ENCODE measurements at places on chromosomes 7 and 10.

DNA sequence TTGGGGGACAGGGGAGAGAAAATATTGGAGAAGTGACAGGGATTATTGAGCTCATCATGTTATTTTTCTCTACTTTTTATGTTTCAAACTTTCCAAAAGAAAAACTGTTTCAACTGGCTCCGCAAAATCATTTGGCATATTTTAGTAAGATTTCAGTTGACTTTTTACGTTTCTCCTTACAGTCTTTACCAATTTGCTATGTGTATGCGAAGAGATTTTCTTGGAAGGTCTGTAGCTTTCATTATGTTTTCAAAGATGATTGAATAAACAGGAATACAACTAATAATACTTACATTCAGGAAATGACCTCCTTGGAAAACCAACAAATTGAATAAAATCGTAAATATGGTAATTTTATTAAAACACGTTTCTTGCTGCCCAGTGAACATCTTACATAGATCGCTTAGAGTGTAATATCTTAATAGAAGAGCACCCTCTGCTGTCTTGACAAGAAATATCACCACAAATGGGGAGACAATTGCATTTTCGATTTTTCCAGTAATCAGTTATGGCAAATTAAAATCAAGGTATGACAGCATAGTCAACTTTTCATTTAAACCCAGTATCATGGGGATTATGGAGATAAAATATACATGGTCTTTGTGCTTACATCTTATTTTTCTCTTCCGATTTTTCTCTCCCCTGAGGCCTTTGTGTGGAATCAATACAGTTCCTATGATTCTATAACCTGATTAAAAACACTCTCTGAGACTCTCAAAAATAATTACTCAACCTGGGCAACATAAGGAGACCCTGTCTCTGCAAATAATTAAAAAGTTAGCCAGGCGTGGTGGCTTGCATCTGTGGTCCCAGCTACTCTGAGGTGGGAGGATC lies 43.1 kb downstream of the MBL2 start:
- DNase-seq = peak; percentile 33

DNA sequence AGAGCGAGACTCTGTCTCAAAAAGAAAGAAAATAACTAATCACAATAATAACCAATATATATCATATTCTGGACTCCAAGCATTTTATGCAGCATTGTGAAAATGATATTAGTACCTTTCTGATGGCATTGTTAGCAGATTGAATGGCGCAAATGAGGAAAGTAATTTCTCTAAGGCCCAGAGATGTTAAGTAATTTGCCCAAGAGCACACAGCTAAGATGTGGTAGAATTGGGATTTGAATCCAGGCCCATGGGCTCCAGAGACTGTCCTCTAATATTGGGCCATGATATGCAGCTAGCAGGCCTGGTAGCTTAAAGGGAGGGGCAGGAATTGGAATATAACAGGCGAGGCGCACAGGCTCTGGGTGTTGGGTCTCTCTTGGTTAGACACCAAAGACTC lies 44.1 kb downstream of the ZNF503 start:
- DNase-seq = no peak

DNA sequence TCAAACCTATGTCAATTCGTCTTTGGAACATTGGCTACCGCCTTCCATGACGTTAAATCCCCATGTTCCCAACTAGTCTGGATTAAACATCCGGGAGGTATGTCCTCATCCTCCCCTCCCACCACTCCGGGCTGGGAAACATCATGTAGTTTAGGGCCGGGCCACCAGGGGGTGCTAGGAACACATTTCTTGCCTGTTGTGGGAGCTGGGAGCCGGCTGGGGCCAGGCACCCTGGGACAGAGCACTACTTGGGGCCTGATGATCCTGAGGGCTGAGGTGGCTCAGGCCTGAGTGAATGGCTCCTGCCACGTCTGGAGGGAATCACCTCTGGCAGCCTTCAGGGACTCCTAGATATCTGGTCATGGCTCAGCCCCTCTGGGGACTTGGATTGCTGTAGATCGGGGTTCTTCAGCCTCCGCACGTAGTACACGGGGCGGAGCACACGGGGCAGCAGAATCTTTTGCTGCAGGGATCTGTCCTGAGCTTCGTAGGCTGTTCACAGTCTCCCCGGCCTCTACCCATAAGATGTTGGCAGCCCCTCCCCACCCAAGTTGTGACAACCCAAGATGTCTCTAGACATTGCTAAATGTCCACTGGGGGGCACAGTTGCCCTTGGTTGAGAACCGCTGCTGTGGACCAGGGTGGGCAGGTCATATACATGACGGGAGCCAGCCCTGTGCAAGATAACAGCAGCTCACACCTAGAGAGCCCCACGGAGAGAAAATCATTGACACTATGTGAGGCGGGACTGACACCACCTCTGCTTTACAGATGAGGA lies 141.2 kb upstream of the ZNF716 start:
- no peak for DNase-seq

GRCh38 chr10:10684972-10685371 lies 332.7 kb upstream of the CELF2 start:
- DNase-seq = no peak

DNA sequence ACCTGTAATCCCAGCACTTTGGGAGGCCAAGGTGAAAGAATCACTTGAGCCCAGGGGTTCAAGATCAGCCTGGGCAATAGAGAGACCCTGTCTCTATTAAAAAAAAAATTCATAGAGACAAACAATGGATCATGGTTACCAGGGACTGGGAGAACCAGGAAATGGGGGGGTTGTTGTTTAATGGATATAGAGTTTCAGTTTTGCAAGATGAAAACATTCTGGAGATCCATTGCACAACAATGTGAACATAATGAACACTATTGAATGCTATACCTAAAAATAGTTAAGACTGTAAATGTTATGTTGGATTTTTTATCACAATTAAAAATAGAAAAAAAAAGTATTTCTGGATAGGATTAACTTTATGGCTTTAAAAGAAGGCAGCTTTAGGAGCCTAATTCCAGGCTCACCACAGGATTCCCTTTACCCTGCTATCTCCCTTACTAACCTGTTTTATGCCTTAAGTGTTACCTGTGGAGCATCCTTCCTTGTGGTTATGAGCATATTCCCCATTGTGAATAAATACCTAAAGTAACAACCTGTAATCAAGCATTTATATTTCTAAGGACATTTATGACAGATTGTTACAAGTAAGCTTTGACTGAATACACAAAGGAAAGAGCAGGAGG lies 45.1 kb upstream of the SGCE start:
- DNase-seq = no peak

GRCh38 chr7:137453356-137453755 lies 109.8 kb upstream of the PTN start:
- DNase-seq = no peak

DNA sequence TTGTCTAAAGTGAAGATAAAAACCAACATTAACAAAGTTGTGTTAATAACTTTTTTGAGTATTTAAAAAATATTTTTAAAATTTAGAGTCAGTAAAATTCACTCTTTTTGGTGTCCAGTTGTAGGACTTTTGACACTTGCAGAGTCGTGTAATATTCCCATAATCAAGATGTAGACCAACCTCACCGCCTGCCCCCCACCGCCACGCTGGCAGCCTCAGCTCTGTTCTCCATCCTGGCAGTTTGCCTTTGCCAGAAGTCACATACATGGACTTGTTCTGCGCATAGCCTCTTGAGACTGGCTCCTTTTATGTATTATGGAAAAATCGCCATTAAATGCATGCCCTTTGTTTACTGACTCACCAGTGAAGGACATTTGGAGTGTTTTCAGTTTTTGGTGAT lies 27.3 kb upstream of the SYCE1 start:
- DNase-seq = no peak

- DNase-seq = no peak
Observed at GRCh38 chr10:132907821-132908620, 34.3 kb downstream of the CFAP46 start.

GRCh38 chr10:73941300-73941699 lies 30.4 kb downstream of the PLAU start:
- DNase-seq = no peak

GRCh38 chr7:134820778-134821177 lies 41.3 kb downstream of the CALD1 start:
- no peak for DNase-seq

GRCh38 chr10:103759100-103759781 lies 96.1 kb downstream of the SH3PXD2A start:
- DNase-seq = peak; percentile 83

- DNase-seq = peak; percentile 59
Observed at GRCh38 chr10:31490858-31491504, 172.0 kb downstream of the ZEB1 start.

DNA sequence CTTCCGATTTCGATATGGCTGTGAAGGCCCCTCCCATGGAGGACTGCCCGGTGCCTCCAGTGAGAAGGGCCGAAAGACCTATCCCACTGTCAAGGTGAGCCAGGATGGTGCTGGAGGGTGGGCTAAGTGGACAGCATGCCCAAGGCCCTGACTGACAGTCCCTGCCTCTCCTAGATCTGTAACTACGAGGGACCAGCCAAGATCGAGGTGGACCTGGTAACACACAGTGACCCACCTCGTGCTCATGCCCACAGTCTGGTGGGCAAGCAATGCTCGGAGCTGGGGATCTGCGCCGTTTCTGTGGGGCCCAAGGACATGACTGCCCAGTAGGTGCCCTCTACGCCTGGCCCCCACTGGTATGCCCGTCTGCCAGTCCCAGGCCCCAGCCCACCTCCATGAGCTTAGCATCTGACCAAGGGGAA lies 1.2 kb downstream of the NFKB2 start:
- no peak for DNase-seq

GRCh38 chr10:78335371-78335690 lies 301.7 kb downstream of the RPS24 start:
- no peak for DNase-seq

DNA sequence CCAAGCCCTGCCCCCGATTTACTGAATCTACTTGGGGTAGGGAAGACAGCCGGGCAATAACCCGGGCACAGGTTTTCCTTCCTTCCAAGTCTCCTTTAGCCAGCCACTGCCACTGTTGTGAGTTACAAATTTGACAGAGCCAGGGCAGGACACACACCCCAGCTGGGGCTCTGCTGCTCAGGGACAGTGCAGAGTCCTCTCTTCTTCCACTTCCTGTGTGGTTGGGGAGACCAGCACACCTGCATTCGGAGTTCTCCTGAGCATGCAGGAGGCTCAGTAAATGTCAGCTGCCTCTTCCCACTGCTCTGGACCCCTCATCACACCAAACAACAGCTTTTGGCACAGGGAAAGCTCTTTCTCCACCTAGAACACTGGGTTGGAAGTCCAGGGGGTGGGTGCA lies 21.3 kb downstream of the CHST15 start:
- no peak for DNase-seq

DNA sequence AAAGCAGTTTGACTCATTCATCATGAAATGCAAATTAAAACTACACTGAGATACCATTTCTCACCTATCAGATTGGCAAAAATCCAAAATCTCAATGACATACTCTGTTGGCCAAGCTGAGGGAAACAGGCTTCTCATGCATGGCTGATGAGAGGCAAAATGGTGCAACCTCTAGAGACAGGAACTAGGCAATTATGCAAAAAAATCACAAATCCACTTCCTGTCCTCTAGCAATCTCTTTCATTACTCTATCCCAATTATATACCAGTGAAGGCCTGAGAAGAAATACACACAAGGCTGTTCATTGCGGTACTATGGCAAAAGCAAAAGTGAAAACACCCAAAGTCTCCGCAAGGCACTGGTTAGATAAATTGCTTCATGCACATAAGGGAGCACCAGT lies 25.9 kb upstream of the PTPRN2 start:
- DNase-seq = no peak

GRCh38 chr7:20219446-20220292 lies 2.5 kb upstream of the MACC1 start:
- peak; percentile 80 for DNase-seq

GRCh38 chr10:125035136-125035535 lies 93.2 kb downstream of the ZRANB1 start:
- DNase-seq = peak; percentile 95

DNA sequence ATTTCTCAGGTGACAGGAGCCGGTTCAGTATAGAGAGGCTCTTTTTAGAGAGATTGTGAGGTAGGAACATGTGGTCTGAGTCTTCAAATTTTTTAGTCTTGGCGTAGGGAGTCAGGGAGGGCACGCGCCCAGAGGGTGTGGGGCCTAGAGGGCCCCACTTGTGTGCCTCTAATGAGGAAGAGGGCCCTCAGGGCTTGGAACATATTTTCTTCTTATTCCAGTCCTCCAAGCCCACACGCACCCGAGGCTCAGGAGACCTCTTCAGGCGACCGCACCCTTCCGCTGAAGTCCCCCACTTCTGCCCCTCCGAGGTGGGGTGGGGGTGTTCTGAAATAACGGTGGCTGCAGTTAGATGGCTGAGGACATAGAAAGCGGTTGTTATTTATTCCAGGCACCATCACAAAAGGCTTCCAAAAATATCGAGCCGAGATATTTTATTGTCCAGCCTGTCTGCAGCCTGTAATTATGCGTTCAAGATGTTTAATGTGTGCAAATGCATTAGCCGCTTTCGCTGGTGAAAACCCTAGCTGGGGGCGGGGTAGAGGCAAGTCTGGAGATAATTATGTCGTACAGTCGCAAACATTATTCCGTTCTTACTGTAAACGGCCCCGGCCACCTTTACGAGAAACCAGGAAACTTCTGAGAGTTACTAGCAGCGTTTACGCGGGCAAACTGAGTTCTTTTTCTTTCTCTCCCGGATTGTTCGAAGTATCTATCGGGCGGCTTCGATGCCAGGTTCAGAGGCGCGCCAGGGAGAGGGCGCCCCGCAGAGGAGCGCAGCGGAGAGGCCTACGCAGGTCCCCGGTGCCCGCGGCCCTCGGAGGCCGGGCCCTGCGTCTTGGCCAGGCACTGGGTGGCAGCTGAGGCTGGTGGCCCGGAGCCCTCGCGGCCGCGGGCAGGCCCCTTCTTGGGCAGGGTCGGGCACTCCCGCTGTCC lies 12.9 kb upstream of the HOXA13 start:
- DNase-seq = no peak

DNA sequence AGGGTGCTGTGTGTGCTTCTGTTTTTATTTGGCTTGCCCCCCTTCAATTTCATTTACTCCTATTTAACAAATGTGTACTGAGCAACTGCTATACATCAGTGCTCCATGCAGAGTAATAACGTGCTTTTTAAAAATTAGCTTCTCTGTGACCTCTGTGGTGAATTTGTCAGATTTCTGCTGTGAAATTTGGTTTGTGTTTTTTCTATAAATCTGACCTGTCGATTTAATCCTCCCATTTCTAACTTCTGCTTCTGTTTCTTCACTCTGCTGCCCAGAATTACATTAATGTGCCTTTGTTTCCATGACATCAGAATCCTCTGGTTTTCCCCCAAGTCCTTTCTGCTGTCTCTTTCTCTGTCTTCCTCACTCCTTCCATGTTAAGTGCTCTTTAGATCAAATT lies 123.8 kb upstream of the CACNA2D1 start:
- no peak for DNase-seq
